ENCODE measurements at places on chromosomes 11 and 22.

GRCh38 chr11:120182790-120183491 is 27.9 kb upstream of the OAF start:
- DNase-seq = peak; percentile 43

GRCh38 chr22:49345896-49346295 is 481.8 kb downstream of the BRD1 start:
- DNase-seq = no peak

DNA sequence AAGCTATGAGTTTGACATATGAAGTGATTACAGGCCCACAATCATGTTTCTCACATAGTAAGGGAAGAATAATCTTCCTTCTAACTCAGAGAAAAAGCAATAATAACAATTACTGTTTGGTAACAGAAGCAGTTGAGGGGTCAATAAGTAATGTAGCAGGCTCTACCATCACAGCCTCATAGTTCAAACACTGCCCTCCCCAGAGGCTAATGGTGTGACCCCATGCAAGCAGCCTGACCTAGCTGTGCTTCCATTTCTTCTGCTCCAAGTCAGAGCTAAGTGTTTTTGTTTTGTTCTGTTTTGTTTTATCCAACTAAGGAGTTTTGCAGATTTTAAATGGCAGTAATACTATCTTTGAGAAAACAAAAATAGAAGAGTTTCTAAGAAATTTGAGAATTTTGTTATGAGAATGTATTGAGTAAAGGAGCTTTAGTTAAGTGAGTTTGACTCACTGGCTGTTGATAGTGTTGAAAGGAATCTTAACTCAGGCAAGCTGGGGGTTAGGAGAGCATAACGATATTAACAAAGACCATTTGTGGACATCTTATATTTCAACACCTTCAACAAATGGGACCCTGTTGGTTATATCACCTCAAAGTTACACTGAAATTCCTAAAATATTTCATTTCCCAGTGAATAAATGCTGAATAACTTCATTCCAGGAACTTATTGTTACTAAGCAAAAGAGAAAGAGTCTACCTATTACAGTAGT is 48.5 kb downstream of the GUCY1A2 start:
- DNase-seq = no peak

DNA sequence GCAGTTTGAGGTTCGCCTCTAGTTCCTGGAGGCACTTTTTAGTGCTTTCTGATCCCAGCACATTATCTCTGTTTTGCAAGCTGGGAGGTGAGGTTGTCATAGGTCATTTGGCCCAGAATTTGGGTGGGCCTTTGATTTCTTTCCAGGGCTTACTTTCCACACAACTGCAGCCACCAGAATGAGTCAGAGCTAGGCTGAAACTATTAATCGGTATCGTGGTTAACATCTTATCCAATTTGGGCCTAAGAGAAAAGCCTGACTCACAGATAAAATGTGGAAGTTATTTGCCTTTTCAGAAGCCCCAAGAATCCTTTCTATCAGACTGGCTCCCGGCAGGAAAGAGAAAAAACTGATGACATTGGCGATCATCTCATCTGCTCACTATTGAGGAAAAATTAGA is 166.4 kb downstream of the KIRREL3 start:
- DNase-seq = no peak

GRCh38 chr11:15519124-15519791 is 404.5 kb downstream of the INSC start:
- no peak for DNase-seq

DNA sequence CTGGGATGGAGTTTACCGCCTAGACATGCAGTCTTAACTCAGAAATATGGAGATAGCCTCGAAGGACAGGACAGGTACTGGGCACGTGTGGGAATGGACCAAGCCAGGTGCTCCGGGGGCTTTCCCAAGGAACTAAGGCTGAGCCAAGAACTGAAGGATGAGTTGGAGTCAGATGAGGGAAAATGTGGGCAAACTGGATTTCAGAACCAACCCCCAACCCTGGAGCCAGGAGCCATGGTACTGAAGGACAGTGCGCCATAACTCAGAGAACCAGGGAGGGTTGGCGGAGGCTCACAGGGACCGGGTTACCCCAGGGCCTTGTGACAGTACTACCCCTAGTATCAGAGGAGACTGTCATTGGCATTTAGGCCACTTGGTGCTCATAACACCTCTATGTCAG is 2.5 kb upstream of the MIF start:
- peak; percentile 79 for DNase-seq

GRCh38 chr11:36741515-36741914 is 143.5 kb upstream of the RAG2 start:
- DNase-seq = no peak

DNA sequence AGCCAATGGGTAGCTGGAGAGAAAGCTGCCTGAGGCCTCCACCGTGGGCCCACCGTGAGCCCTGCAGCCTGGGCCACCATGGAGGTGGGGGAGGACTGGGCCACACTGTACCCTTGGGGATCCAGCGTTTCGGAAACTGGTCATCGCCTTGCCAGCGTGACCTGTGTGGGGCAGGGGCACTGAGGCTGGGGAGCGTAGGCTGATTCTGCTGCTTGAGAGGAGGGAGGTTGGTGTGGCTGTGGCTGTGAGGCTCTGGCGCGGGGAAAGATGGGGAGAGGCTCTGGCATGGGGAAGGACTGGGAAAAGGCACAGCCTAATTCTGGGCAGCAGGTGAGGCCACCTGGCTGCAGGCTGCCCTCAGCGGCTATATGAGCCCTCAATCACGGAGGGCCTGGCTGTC is 12.6 kb upstream of the TTLL12 start:
- no peak for DNase-seq

DNA sequence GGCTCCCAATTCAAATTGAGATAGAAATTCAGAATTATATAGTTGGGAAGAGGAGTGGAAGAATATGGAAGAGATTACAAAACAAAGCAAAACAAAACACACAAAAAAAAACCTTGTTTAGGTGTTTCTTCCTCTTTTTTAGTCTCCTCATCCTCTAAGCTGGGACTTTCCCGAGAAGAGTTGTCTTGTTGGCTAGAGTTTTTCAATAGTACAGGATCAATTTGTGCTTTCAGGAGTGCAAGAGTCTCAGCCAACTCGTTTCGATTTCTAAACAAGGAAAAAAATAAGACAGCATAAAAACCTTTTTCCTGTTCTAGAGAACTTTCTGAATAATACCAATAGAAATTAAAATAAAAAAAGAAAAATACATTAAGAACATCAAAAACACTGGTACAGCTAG is 87.8 kb upstream of the CLNS1A start:
- no peak for DNase-seq

GRCh38 chr11:35148163-35148837 is 9.3 kb downstream of the CD44 start:
- DNase-seq = no peak

- DNase-seq = no peak
These were observed 44.7 kb upstream of the YPEL1 start for GRCh38 chr22:21780259-21780658.

GRCh38 chr11:102583141-102583873 is 41.8 kb downstream of the MMP20 start:
- DNase-seq = no peak

GRCh38 chr11:96697466-96697865 is 307.7 kb downstream of the JRKL start:
- DNase-seq = no peak

DNA sequence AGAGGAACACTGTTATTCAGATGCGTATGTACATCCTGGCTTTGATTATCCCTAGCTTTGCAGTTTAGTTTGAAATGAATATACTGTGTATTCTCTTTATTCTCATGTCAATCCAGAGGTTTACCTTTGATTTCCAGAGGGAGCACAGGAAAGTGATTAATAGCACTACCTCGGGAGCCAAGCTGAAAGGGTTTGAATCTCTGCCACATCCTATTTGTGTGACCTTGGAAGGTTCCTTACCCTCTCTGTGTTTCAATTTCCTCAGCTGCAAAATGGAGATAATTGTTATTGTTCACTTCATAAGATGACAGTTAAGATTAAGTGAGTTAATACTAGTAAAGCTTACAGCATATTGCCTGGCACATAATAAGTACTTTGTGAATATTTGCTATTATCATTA is 17.9 kb downstream of the ELMOD1 start:
- no peak for DNase-seq

- DNase-seq = peak; percentile 68
These were observed 33.7 kb upstream of the SLC17A6 start for GRCh38 chr11:22304337-22304961.

DNA sequence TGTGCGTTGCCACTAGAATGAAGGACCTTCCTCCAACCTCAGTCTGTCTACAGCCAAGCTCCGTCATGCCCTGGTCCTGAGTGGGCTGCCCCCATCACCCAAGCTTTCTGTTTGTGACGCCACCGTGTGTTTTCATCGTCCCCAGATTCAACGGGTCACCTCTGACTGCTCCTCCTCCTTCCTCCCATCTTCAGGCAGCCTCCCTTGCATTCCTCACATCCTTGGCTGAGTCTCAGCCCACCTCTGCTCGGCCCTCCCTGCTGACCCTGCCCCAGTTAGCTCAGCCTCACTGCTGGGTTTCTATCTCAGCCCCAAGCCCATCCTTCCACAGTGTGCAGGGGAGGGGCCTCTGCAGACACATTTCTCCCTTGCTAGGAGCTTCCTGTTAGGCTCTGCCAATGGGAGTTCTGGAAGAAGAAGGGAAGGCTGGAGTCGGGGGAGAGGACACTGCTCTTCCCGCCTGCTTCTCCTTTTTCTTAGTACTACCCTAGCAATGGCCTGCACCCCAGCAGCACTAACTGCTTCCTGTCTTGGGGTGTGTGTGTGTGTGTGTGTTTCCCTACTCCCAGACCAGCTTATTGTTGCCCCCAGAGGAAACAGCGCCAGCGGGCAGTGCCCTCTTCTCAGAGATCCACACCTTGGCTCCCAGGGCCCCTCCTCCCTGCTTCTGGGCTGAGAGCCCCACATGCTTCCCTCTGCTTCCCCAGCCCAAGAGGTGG is 5.2 kb downstream of the IFT27 start:
- DNase-seq = no peak

DNA sequence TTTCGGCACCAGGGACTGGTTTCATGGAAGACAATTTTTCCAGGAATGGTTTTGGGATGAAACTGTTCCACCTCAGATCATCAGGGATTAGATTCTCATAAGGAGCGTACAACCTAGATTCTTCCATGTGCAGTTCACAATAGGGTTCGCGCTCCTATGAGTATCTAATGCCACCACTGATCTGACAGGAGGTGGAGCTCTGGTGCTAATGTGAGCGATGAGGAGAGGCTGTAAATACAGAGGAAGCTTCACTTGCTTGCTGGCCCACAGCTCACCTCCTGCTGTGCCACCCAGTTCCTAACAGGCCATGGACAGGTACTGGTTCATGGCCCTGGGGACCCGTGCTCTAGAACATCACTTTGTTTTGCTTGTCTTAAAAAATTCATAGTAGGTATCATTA is 41.8 kb upstream of the AMPD3 start:
- no peak for DNase-seq

DNA sequence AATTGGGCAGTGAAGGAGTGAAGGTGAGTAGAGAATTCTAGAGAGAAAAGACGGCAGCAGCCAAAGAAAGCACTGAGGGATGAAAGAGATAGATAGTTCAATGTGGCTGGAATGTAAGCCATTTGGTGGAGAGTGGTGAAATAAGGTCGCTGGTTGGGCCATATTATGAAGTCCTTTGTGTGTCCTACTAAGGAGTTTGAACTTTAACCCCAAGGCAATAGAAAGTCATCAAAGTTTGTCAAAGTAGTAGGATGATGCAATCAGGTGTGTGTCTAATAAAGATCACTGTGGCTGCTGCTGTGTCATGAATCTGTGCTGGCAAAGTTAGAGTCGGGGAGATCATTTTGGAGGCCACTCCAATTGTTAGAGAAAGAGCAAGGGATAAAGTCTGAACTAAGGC is 18.7 kb downstream of the RNF121 start:
- no peak for DNase-seq

DNA sequence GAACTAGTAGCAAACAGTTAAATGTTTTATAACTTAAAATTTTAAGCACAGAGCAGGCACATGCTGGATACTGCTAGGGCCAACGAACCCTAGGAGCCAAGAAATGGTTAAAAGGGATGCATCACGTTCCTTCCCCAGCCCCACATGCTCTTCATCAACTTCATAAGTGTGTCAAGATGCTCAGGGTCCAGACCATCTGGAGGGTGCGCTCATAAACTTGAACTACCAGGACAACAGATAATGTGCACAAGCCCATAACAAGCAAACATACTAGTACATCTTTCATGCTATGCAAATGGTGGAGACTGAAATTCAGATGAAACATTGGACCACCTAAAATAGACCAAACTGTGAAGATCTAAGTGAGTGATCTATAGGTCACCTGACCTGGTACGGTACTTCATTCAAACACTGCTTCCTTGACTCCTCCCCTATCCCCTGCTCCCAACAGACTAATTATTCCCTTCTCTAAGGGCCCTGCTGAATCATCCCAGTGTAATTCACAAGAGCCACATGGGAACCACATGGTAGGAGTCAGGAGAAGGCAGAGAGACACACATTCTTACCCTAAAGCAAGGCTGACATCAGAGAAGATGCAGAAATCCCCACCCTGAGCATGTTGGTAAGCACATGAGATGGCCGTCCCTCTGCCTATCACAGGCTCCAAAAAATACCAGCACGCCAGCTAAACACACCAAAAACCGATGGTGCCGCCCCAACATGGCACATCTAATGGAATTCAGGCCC is 83.9 kb downstream of the ETS1 start:
- DNase-seq = no peak

DNA sequence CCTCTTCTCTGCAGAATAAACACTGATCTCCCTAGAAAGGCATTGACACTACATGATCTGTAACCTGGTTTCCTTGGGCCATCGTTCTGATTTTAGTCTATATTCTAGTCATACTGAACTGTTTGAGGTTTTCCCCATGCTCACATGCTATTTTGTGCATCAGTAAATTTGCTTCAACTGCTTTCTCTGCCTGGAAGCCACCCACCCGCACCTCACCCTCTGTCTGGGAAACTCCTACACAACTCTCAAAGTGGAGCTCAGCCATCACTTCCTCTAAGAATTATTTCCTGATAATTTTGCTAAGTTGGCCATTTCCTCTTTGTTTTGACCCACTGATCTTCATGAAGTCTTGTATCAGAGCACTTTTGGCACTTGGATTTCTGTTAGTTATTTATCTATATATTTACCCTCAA is 36.1 kb downstream of the MMP20 start:
- no peak for DNase-seq

DNA sequence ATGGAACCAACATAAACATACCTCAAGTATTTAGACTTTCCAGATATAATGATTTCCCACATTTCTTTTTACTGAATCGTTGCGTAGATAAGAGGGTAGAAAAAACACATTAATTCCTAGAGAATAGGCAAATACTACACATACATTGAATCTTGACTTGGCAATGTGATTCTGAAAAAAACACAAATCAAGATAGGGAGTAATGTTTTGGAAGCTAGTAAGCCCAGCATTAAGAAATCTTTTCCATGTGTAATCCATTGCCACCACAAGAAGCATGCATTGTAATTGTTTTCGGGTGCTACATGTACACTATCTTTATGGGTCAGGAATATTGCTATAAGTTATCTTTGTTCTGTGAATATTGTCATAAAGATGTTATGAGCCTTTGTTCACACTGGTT is 269.8 kb upstream of the PDGFD start:
- peak; percentile 41 for DNase-seq

GRCh38 chr11:111246956-111247355 is 1.4 kb downstream of the POU2AF2 start:
- DNase-seq = no peak
